ENCODE measurements at places on chromosomes 12 and 14.

- DNase-seq: no peak
Measured at GRCh38 chr14:50821510-50822464, 9.2 kb downstream of the NIN start.

DNA sequence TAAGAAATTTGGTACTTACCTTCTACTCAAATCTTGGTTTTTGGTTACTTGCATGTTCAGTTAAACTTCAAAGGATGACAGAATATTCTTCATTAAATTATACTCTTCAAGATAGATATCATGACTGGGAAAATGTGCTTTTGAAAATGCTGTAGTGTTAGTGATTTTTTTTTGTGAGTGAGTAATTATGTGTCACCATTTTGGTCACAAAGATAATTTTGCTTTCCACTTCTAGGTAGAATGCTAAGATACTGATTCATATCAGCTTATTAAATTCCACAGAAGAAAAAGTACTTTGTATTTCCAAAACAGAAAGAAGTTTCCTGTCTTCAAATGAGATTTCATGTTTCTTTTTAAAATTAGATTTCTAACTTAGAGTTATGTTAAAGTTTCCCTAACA, 61.2 kb downstream of the ATXN7L3B start:
- no peak for DNase-seq

- DNase-seq: no peak
Measured at GRCh38 chr14:83196236-83196635, 1662.6 kb upstream of the SEL1L start.

- DNase-seq: no peak
Measured at GRCh38 chr14:106058342-106058741, 532.0 kb downstream of the TMEM121 start.

DNA sequence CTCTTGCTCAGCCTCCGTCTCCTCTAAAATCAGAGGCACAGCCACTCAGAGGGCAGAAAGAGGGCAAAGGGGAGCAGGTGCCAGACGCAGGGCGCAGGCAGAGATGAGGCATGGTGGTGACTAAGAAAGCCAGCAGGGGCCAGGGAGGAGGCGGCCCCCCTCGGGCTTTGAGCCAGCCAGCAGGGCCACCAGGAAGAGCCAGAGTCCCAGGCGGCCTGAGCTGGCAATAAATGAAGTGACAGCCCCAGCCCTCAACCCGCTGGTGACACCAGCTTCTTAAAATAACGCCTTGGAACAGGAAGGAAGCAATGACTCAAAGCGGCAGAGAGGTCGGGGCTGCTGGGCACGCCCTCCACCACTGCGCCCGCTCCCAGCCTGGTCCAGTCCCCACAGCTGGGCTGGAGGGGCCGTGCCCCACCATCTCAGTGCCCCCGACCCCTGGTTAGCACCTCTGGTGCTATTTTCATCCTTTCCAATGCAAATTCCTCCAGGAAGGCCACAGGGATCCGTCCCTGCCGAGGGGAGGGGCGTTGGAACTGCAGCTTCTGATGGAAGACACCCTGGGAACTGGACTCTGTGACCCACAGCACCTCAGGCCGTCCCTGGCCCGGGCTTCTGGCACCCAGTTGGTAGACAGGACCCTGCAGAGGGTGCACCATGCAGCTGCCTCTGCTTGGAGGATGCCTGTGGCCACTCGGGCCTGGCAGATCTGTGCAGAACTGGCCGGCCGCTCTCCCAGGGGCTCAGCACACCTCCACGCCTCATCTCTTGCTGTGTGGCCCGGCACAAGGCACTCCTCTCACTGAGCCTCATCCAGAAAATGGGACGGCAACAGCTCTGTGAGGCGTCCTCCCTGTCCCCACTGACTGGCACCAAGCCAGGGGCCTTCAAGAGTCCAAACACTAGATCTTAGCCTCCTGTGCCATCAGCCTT, 113.7 kb downstream of the NCOR2 start:
- DNase-seq: peak; percentile 61

DNA sequence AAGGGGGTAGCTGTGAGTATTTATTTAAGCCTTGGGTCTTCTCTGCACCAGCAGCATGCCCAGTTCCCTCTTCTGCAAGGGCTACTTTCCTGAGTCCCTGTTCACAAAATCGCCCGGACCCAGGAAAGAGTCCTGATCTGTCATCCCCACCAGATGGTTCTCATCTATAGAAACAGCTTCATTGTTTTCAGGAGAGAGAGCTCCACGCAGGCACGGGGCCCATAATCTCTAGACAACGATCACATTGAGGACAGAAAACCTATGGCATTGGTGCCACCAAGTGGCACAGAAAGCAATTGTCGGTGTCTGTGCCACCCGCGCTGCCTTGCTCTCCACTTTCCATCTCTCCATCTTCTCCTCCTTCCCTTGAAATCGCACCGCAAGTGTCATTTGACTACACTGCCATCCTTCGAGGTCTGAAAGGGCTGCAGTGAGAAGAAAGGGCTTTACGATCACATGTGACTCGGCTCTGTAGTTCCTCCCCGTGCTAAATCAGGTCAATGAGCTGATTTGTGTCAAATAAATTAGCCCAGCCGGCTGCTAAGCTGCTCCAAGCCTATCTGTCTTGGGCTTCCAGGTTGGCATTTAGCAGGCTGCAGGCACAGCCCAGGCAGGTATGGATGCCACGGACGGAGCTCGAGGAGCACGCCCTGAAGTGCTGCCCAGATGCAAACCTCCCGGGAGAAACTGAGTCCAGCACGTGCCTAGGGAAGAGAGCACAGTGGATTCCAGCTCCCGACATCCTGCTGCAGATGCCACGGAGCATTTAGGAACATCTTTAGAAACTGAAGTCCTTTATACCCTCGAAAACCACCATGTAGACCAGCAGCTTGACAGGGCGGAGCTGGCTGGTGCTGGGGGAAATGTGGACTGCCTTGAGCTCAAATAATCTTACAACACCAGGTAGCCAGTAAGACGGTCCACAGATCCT, 28.8 kb downstream of the SPRING1 start:
- no peak for DNase-seq

DNA sequence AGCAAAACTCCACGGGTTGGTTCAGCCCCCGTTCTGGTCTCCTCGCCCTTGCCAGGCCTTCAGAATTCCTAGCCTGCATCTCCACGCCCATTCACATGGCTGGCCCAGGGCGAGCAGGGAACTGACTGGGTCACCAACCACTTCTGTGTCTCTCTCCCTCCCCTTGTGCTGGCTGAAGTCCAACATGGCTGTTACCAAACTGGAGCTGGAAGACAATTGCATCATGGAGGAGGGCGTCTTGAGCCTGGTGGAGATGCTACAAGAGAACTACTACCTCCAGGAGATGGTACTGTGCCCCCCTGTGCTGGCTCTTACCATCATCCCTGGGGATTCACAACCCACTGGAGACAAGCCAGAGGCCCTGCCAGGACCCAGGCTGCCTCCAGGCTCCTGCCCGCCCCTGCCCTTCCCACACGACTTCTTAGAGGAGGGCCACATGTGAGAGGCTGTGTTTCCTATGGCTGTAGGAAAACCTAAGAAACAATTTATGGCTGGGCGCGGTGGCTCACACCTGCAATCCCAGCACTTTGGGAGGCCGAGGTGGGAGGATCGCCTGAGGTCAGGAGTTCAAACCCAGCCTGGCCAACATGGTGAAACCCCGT, 9.9 kb downstream of the LRRC74A start:
- no peak for DNase-seq

GRCh38 chr12:109092497-109093021, 713 bp downstream of the ALKBH2 start:
- DNase-seq: no peak

DNA sequence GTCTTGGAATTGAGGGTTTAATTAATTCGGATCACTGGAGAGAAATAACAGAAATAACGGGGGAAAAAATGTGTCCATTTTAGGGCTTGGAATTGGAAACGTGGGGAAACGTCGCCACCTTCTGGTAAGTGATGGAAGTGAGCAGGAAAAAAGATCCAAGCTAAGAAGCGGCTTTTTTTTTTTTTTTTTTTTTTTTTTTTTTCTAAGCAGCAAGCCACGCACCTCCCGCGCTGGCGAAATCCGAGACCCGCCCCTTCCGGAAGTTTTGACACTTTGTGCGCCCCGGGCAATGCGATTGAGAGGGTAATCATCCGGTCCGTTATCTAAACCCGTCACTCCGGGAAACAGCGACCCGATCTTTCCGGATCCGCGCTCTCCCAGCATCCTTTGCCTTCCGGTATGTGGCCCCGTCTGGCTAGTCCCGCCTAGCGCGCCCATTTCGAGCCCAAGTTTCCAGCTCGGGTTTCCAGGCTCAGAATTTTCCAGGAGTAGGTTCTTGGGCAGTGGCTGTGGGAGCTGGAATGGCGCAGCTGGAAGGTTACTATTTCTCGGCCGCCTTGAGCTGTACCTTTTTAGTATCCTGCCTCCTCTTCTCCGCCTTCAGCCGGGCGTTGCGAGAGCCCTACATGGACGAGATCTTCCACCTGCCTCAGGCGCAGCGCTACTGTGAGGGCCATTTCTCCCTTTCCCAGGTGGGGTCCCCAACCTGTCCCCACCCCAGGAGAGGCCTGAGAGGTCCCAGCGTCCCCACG, at the start of gene ALG10:
Gene ALG10 (plus strand): TSS at position 418 of the 752 bp plus-strand sequence. CDS start 104 bp downstream, at position 522.
- peak; percentile 87 for DNase-seq

DNA sequence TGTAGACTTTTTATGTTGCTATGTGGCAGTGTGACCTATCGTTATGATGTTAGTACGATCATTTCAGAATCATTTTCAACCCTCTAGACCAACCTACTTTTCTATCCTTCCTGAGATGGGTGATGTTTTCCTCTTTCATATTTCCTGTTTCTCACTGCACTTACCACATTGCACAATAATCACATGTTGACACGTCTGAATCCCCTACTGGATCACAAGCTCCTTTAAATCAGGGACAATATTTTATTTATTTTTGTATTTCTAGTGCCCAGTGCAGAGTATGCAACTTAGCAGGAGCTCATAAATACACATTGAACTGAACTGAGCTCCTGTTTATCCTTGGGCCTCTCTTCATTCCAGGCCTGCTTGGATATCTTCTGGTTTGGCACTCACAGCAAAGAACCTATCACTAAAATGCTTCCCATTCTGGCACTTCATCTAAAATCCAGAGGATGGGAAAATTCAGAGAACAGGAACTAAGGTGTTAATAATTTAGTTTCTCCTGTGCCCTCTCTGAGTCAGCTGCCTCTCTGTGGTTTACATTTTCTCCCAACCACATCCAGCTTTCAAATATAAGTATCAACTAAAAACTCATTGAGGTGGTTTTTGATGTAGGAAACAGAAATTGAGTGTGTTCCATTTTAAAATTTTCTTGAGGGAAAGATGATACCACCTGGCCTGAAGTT, 69.4 kb upstream of the DYRK2 start:
- DNase-seq: no peak

DNA sequence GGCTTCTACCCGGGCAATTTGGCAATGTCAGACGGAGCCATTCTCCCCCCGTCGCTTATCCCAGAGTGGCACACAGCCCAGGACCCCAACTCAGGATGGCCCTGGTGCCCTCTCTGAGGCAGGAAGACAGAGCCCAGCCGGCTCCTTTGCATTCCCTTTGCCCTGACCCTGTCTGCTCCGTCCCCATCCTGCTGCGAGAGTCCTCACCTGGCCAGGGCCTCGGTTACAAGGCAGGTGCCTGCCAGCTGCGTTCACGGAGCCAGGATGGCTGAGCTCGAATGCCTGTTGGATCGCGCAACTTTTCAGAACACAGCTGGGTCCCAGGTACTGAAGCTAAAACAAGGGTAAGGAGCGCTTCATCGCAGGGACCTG, 18.6 kb downstream of the LRTM2 start:
- DNase-seq: no peak

DNA sequence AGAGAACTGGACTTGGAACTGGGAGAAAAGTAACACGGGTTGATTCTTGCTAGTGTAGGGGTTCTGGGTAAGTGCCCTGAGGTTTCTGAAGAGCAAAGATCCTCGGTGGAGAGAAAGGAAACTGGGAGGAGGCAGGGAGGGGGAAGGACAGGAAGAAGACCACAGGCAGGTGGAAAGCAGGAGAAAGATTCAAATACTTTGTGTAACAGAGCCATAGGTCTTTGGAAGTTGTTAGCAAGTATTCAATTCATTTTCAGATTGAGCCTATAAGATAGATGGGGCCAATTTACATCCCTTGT, 1.3 kb downstream of the PNP start:
- DNase-seq: no peak

DNA sequence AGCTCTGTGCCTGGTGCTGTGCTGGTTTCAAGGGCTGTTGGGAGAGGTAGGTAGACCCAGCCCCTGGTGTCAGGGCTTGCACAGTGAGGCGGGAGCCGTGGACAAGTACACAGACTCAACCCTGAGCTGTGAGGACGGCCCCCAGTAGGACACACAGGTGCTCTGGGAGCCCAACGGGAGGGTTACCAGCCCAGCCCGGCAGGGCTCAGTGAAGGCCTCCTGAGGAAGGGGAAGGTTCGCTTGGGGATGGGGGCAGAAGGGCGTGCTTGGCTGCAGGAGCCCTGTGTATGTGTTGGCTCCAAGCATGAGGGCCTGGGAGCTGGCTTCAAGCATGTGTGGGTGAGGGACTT, 58.9 kb downstream of the SLC25A47 start:
- no peak for DNase-seq

GRCh38 chr12:75345531-75345930, 11.1 kb downstream of the GLIPR1L1 start:
- no peak for DNase-seq

- no peak for DNase-seq
Measured at GRCh38 chr14:77040741-77041653, 12.5 kb upstream of the IRF2BPL start.

GRCh38 chr12:122079033-122079531, 526 bp downstream of the MLXIP start:
- no peak for DNase-seq

GRCh38 chr12:93847517-93848474, 170.6 kb downstream of the CRADD start:
- no peak for DNase-seq

DNA sequence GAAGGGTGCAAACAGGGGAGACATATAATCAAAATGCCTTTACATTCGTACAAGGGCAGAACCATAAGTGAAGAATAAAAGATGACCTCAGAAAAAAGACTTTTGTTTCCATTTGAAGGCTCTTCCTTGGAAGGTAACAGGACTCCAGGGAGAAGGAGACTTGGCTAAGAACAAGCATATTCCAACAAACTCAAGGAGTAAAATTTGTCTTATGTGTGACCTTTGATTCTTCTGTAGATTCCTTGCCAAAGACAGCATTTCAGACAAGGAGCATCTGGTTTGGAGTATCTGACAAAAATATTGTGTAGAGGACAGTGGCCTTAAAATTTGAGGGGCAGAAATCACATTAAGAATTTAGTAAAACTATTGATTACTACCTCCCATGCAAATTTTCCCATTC, 991.9 kb downstream of the FLRT2 start:
- no peak for DNase-seq

DNA sequence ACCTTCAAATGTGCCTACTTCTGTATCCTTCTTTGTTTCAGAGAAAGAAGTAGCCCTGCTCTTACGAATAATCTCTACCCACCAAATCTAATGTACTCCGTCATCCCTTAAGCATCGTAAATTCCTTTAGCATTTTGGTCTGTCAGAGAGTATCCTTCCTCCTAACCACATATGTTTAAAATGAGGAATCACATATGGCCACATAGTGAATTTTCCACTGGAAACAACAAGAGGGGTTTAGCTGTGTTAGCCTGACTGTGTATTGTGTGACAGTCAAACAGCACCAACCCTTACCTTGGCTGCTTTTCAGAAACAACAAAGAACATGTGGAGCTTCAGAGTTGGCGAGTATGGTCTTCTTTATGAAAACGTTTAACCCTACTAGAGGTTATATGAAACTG, 5.5 kb downstream of the LUM start:
- DNase-seq: no peak

- DNase-seq: no peak
Measured at GRCh38 chr12:117038023-117038680, 61.1 kb downstream of the TESC start.
